ENCODE measurements at places on chromosomes 3 and 15.

DNA sequence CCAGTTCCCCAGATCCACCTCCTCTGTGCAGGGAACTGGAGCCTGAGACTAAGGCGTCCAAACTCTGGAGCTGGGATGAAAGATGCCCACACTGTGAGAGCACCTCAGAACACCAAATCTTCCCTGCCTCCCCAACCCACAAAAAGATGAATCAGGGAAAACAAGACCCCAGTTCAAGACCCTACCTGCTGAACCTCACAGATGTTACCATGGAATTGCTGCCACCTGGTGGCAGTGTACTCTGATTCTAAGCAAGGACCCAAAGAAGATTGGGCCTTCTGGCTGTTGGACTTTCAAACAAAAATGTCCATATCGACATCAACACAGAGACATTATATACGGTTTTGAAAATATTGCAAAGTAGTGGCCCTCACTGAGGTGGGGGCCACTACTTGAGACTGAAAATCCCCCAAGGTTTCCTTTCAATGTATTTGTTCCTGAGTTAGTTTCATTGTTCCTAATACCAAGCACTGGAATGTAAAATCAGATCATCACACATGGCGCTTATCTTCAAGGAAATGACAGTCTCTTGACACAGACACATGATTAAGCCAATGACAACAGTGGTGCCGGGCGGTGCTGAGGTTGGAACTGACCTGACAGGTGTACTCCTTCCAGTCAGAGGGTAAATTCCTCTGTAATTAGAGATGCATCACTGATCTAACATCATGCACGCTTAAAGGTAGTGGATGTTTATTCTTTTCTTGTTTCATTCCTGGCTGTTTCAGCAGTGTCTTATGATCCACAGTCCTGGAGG is 67.6 kb downstream of the SLC6A11 start:
- no peak for DNase-seq

DNA sequence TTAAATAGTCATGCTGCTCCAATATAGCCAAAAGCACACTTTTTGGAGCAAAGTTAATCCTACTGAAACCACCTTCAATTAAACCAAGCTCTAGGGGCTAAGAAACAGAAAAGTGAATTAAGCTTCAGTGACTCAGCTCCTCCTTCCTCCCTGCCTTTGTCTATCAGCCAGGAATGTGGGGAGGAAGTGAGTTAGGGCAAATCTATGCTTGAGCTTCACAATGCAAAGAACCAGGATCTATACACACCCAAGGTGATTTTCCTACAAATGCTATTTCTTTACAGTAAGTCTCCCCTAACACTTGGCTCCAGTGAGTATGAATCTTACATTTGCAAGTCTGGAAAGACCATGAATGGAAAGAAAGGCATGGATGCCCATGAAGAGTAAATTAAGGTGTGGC is 212.1 kb downstream of the P3H2 start:
- peak; percentile 59 for DNase-seq

GRCh38 chr3:196772897-196773296 is 33.2 kb downstream of the PAK2 start:
- DNase-seq = no peak

GRCh38 chr3:17329927-17330326 is 412.5 kb downstream of the TBC1D5 start:
- DNase-seq = no peak

DNA sequence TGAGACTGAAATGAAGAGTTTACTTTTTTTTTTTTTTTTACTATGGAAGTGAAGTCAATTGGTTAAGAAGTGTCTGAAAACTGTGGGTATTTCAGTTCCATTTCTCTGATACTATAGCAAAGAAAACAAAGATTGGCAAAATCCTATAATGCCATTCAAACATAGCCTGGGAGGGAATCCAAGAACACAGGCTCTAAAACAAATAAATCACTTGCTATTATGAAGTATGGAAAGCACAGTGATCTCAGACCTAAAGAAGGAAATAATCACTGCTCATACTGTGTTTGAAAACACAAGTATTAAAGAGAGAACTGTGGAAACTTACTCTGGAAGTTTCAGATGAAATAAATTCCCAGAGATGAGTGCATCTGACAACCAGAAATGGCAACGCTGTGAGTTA is 12.0 kb downstream of the SAMMSON start:
- DNase-seq = no peak

GRCh38 chr3:53080612-53081205 is 34.8 kb upstream of the SFMBT1 start:
- no peak for DNase-seq

DNA sequence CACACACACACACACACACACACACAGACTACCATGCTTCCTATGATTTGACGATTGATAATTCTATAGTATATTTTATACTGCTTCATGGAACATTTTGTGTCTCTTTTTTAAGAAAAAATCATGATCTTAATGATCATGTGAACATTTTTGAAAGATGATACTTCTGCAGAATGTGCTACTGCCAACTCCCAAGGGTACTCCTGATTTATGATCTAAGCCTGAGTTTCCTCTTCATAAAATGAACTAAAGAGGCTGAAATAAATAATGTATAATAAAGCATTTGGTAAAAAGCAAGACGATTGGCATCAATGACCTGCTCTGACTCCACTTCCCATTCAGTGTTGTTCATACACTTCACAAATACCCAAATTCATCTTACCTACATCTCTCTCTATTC is 333.8 kb upstream of the RBMS3 start:
- no peak for DNase-seq

DNA sequence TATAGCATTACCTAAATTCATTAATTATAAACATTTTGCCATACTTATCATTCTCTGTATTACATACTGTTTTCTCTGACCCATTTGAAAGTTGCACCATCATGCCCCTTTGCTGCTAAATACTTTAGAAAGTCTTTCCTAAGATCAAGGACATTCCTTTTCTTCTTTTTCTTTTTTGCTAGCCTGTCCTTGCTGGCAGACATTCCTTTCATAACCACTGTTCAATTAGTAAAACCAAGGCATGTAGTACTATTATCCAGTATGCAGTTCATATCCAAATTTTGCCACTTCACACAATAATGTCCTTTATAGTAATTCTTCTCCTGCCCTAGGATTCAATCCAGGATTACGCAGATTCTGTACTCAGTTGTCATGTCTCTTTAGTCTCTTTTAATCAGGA is 321.0 kb upstream of the C2CD4B start:
- DNase-seq = no peak

GRCh38 chr3:147395899-147396711 is 10.2 kb downstream of the ZIC4 start:
- no peak for DNase-seq

- DNase-seq = no peak
Observed at GRCh38 chr3:27614592-27614991, 107.5 kb downstream of the EOMES start.

DNA sequence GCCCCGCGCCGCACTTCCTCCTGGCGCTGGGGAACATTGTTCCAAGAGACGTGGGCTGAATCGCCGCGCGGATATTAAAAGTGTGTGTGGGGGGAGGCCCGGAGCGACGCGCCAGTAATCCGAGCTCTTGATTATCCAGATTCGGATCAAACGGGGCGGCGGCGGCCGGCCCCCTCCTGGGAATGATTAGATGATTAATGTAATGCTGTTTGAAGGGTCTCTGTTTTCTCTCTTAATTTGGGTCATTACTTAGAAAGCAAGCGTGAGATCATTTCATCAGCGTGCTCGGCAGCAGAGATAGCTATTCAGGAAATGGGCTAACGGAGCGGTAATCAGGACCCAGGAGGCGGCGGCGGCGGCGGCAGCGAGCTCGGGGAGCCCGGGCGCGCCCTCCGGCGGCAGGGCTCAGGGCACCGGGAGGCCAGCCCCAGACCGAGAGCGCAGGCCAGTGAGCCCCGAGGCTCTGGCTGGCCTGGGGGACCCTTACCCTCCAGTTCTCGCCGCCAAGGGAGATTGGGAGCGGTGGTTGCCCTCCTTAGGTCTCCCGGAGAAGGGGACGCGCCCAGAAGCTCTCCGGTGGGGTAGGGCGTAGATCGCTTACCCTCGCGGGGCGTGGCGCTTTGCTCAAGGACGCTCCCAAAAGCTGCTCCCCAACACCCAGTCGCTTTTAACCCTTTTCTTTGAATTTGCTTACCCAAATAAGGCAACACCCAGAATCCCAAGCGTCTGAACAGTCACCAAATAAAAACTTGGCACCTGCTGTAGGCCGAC is 4.5 kb downstream of the FEZF2 start:
- no peak for DNase-seq

DNA sequence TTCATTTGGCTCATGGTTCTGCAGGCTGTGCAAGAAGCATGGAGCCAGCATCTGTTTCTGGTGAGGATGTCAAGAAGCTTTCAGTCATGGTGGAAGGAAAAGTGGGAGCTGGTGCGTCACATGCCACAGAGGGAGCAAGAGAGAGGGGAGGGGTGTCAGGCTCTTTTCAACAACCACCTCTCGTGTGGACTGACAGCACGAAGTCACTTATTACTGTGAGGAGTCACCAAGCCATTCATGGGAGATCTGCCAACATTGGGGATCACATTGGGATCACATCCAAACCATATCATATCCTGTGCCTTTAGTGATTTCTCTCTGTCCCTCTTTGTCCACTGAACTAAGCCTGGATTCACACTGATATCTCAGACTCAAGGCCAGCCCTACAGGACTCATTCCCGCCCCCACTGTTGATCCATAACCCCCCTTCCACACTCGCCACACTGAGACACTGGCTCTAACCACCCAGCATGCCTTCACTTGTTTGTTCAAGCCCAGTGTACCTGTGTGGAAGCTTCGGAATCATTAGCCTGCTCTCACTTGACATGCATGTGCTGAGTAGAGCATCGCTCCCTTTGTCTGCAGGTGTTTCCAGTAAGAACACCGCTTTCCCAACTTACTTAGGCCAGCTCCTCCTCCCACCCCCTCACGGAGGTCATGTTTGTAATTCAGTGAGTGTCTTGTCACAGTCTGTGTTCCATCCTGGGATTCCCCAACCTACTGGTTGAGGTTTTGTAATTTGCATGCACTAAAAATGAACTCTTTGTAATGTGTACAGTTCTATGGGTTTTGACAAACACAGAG is 132.2 kb downstream of the KLF13 start:
- DNase-seq = no peak

GRCh38 chr3:107367353-107367752 is 9.9 kb upstream of the CCDC54 start:
- peak; percentile 57 for DNase-seq

GRCh38 chr3:70748593-70748992 is 436.2 kb upstream of the MDFIC2 start:
- DNase-seq = no peak

GRCh38 chr3:147589016-147589415 is 179.9 kb downstream of the ZIC1 start:
- peak; percentile 10 for DNase-seq

DNA sequence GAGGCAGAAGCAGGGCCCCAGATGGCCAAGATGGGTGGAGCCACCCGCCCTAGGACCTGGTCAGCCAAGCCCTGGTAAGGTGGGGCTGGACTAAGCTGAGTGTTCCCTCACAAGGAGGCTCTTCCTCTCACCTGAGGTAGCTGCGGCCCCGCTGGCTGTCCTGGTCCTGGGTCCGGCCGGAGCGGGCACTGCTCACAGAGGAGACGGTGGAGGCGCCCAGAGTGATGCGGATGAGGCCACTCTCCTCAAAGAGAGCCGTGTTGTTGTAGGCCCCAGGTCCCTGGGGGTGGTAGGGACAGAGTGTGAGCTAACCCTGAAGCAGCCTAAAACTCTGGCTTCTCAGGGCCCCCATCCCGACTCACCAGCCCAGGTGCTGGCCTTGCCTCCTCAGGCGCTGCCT is 7.3 kb upstream of the SLC26A6 start:
- no peak for DNase-seq
